ENCODE measurements at places on chromosomes 1 and 21.

DNA sequence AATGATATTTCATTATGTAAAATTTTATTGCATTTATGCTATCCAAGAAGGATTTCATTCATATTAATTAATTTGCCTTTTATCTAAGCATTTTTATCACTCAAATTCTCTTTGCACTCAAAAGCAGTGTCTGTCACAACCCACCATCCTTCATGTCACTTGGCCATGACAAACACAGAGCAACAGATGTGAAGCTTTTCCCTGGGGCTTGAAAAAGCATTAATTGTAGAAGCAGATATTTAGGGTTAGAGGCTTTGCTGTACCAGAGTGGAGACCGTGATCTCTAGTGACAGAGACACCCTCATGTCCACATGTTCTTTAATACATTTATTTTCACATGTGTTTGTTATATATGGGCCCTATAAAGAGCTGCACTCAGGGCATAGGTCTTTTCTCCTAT is 230.5 kb downstream of the SPATA17 start:
- no peak for DNase-seq

- no peak for DNase-seq
These were observed 5.6 kb downstream of the CRCT1 start for GRCh38 chr1:152519851-152520250.

- no peak for DNase-seq
These were observed 108.3 kb downstream of the KCND3 start for GRCh38 chr1:111880881-111881837.

DNA sequence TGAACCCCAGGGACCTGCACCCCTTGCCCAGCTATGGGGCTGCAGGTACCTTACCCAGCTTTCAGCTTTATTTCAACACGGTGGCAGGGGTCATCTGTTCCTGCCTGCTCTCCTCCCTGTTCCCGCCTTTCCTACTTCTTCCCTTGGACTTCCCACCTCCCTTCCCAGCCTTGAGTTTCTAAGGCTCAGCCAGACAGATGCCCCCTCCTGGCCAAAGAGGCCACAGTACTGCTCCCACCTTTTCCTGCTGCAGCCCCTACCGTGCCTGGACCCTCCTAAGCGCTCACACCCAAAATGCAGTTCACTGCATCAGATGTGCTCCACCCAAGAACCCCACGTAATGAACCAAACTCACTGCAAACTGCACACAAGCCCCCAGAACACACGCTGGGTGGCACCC is 7.7 kb downstream of the NOC2L start:
- DNase-seq, result no peak

- no peak for DNase-seq
These were observed 45.6 kb downstream of the GLIS1 start for GRCh38 chr1:53693339-53693738.

GRCh38 chr1:244969355-244970235 is 105.3 kb upstream of the HNRNPU start:
- peak; percentile 81 for DNase-seq

- no peak for DNase-seq
These were observed 110.1 kb downstream of the FOXD2 start for GRCh38 chr1:47547753-47548573.

DNA sequence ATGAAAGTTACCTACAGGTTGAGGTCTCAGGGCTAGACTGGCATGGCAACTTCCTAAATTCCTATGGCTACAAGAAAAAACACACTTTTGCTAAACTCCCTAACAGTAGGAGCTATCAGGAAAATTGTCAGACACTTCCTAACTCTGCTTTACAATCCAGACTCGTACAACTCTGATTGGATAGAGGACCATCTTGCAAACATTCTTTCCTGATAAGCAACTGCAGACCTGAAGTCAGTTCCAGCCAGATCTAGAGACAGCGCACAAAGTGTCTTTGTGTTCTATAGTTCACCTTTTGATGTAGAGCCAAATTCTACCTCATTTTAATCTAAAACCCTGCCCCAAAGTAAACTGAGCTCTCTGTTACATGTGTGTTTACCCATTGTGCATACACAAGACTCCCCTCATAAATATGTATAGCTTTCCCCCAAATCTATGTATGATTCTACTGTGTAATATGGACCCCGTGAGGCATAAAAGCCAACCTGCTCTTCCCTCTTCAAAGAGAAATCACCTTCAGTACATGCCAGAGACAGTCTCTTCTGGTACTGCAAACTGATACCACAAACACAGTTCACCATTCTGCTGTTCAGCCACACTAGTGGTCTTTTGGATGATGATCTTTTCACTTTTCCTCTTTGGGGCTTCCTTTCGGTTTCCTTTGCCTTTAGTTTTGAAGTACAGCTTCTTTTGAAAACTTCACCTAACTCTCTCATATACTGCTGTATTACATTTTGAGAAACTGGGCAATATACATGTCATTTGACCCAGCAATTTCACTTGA is 21.7 kb downstream of the ZP4 start:
- DNase-seq, result no peak

GRCh38 chr1:107139833-107140702 is 771 bp upstream of the NTNG1 start:
- DNase-seq, result peak; percentile 14

DNA sequence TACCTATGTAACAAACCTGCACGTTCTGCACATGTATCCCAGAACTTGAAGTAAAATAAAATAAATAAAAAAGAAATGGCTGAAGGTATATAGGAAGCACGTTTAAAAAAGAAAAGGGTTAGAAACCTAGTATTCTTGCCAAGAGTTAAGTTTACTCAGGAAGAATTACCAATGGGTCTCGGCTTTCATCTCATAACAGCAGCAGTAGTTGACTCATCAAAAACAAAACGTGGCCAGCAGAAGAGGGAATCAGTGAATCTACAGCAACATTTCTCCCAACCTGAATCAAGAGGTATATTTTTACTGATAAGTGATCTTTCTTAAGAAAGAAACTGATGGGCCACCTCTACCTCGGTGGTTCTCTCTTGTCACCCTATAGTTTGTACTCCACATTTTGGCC is 340.3 kb downstream of the BRINP2 start:
- DNase-seq, result no peak

GRCh38 chr1:198205016-198205684 is 48.4 kb downstream of the NEK7 start:
- DNase-seq, result no peak

- DNase-seq, result no peak
These were observed 77.0 kb upstream of the TLR5 start for GRCh38 chr1:223219846-223220610.

DNA sequence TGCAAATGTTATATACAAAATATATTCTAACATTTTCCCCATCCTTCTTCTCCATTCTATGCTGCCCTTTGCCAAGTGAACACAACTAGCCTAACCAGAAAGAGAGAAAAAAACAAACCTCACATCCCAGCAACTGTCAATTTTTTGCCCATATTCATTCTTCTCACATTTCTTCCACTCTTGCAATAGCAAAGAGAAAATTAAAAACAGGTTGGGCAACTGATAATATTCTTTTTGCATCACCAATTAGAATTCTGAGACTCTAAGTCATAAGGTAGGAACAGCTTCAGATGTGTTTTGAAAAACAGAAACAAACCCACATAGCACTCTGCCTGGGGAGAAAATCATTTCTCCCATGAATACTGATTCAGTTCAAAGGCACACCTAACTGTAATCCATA is 25.2 kb upstream of the EXO1 start:
- no peak for DNase-seq

- no peak for DNase-seq
These were observed 25.2 kb upstream of the TNR start for GRCh38 chr1:175768610-175769009.
